ENCODE measurements at places on chromosomes 7 and 10.

GRCh38 chr10:17820943-17821342 lies 11.8 kb downstream of the MRC1 start:
- DNase-seq: no peak

DNA sequence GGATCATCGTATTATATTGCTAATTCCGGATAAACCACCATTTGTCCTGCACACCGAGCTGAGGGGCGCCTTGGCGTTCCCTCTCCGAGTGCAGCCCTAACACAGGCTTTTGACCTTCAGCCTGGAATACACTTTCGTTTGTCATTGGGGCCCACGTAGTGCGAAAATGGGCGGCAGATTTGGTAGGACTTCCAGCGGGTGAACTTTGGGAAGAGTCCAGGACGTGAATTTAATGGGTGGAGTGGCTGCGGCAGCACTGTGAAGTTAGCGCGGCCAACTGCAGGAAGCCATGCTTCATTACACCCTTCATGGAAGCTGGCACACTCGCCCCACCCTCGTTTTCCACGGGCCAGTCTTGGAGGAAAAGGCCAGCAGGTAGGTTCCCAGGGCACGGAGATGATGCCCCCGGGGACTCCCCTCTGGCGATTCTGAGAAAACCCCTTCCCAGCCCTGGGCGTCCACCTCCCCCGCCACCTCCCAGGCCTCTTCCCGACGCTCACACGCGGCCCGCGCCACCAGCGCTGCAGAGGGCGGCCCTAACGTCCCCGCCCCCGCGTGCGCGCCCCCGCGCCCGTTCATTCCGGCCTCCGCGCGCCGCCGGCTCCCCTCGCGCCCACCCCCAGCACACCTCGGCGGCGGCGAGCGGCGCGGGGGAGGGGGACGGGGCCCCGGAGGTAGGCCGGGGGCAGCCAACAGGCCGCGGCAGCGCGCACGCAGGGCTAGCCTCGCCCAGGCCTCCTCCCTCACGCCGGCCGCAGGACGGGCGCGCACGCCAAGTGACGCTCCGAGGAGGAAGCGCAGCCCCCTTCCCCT lies at the start of gene MLLT10:
Gene MLLT10, plus strand, starts transcription at position 766 of the 813 bp plus-strand sequence. CDS start 413 bp downstream, outside the sequence.
- DNase-seq: peak; percentile 98

GRCh38 chr7:66847879-66848790 lies 72.9 kb upstream of the TMEM248 start:
- DNase-seq: peak; percentile 7

DNA sequence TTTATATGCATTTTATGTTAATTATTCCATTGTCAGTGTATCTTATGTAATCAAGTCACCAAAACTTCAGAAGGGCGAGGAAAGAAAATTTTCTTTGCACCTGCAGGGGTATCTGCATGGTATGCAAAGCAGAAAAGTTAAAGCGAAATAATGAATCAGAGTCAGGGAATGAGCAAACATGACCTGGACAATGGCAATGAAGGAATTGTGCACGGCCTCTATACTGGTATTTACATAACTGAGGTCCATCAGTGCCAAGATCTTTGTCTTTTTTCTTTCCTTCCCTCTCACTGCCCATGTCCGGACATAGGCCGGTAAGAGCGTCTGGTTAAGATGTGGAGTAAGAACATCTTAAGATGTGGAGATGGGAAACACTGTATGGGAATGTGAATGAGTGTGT lies 14.4 kb upstream of the AKR1C3 start:
- no peak for DNase-seq

- no peak for DNase-seq
Observed at GRCh38 chr7:73939528-73939927, 78.6 kb downstream of the TMEM270 start.

- DNase-seq: no peak
Observed at GRCh38 chr7:141291541-141291940, 217.7 kb downstream of the TMEM178B start.

GRCh38 chr7:150372271-150373048 lies 3.8 kb downstream of the REPIN1 start:
- DNase-seq: no peak

GRCh38 chr10:28320799-28321198 lies 17.9 kb upstream of the MPP7 start:
- no peak for DNase-seq

DNA sequence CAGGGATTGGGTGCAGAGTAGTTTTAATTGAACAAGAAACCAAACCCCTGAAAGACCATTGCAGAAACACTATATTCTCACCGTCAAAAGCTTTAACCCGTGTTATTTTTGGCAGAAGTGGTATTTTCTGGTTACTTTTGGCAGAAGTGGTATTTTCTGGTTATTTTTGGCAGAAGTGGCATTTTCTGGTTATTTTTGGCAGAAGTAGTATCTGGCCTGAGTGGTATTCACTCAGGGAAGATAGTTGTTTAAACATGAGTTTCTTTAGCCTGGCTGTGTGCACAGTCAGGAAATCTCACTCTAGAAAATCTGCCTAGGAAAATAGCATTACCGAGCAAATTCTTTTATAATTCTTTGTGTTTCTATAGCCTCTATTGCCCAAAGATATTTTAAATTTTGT lies 322.7 kb downstream of the GFRA1 start:
- no peak for DNase-seq

DNA sequence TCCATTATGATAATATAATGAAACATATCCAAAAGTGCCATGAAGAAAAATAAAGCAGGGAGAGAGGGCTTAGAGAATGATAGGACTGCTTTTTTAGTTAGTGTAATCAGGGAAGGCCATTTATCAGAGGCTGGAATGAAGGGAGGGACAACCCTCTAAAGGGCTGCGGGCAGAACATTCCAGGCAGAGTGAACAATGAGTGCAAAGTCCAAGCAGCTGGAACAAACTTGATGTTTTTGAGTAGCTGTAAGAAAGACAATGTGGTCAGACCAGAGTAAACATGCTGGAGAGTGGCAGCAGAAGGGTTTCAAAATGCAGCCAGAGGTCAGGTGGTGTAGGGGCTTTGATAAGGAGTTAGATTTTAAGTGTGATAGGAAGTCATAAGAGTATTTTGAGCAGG lies 65.6 kb upstream of the CCDC6 start:
- no peak for DNase-seq

- DNase-seq: no peak
Observed at GRCh38 chr7:97772045-97772901, 40.4 kb downstream of the TAC1 start.

DNA sequence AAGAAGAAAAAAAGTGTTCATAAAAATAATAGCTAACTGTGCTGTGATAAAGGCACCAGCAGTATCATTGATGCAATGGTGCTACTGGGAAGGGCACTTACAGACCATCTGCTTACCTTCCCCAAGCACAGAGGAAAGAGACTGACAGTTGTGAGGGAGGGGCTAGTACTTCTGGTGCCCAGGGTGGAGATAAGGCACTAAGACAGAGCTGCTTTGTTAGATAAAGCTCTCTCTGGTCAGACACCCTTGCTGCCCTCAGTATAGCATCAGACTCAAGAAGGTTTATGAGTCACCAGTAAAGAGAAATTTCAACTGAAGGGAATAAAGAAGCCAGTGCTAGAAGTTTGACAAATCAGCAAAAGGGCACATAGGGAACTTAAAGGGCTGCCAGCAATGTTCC lies 325.6 kb downstream of the HPSE2 start:
- no peak for DNase-seq

All from muscle of back (tissue), 13 donors.